Foreskin melanocyte (primary cell): ENCODE measurements at places on chromosomes 16 and 17.

GRCh38 chr17:1683459-1683858, 1.2 kb downstream of the PRPF8 start:
- no peak for DNase-seq

DNA sequence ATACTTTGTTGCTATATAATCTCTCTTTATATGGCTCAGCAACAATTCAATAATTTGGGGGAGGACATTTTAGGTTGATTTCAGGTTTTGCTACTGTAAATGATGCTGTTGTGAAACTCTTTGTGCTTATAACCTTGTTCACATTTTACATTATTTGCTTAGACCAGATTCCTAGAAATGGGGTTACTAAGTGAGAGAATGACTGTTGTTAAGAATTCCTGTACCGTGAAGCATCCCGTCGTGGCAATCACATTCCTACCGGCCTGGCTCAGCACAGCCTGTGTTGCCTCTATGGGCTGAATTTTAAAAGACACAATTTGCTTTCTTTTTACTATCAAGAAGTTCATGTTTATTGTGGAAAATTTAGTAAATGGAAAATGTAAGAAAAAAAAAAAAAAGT, 31.4 kb downstream of the B9D1 start:
- no peak for DNase-seq

- DNase-seq = no peak
Measured at GRCh38 chr17:47942096-47942510, 732 bp downstream of the PNPO start.

- DNase-seq = no peak
Measured at GRCh38 chr17:60148373-60148772, 1.4 kb upstream of the CA4 start.

- DNase-seq = no peak
Measured at GRCh38 chr16:54694651-54695050, 236.0 kb upstream of the IRX5 start.

DNA sequence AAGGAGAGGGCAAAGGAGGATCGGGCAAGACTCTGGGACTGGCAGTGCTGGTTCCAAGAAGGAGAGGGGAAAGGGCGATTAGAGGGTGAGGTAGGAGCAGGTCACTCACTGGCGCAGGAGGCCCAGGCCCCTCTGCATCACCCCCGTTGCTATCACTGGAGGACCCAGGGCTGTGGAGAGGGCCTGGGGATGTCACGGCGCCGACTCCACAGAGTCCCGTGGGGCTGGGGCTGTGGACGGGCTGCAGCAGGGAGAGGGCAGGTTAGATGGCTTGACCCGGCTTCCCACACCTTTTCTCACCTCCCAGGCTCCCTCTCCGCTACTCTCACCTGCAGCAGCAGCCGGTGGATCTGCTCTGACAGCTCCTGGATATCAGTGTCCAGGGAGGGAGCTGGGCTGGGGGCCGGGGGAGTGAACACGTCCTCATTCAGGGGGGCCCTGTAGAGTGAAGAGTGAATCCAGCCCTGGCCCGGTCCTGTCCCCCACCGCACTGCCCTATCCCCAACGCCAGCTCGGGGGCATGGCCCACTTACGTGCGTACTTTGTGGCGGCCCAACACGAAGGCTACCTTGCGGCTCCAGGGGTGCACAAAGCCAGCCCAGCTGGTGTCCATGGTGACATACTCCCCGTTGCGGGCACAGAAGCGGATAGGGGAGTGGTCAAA, 4.9 kb downstream of the PER1 start:
- DNase-seq = no peak
